ENCODE measurements at places on chromosomes 2 and 18.

DNA sequence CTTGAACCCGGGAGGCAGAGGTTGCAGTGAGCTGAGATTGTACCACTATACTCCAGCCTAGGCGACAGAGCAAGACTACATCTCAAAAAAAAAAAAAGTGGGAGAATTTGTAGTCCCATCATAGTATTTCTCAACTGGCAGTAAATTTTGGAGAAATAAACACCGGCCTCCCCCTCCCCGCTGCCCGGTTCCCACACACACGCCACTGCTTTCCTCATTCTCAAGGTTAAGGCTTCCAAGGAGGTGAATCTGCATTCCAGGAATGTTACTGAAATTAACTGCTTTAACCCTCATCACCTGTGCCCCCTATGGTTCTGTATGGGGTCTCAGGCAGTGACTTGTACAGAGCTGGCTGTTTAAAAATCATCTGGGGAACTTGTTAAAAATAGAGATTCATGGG lies 49.9 kb downstream of the MRPL35 start:
- DNase-seq: no peak

DNA sequence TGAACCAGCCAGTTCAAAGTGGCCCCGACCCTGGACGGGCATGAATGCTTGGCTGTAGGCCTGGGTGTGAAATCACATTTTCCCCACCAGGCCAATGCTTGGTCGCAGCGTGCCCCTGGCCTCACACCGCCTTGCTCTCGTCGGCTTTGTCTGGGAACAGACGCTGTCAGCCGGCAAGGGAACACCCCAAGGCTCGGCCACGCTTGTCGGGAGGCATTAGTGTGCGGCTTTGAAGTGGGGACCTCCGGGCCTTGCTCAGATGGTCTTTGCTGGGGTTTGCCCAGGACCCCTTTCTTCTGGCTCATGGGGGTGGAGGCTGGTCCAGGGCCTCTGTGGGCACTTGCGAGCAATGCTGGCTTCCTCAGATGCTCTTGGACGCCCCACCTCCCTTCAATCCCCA lies 79.1 kb downstream of the INHBB start:
- DNase-seq: no peak

GRCh38 chr18:78978349-78979055 lies 1.1 kb upstream of the SALL3 start:
- DNase-seq: no peak

GRCh38 chr2:89841476-89841840 lies 1150.0 kb downstream of the RPIA start:
- no peak for DNase-seq

DNA sequence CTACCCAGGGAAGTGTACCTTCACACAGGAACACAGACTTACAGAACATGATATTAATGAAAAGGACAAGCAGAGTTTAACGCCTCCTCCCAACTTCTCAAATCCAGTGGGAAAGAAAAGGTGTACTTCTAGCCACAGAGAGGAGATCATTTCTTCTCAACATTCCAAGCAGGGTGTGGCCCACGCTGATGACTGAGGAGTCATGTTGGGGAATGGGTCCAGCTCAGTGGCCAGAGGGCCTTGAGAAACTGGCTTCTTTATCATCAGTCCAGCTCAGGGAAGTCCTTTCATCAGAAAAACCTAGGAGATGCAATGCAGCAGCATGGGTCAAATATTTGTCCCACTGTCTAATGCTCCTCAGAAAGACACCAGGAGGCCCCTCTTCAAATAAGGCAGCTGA lies 63.0 kb downstream of the RBM43 start:
- peak; percentile 27 for DNase-seq

GRCh38 chr2:75130171-75130570 lies 69.1 kb downstream of the TACR1 start:
- no peak for DNase-seq

DNA sequence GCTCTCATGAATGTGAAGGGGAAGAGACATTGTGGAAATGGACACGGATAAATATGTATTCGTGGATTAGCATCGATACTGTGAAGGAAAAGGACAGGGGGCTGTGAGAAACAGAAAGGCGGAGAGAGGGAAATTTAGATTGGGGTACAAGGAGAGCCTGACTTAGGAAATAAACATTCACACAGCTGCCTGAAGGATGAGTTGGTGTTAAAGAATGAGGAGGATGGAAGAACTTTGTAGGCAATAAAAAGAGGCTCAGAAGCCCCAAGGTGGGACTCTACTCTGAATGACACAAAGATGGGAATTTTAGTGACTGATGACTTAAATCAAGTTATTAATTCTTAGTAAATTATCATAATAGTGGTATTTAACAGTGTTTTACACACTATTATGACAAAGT lies 10.1 kb downstream of the MYO1B start:
- no peak for DNase-seq

GRCh38 chr2:44107974-44108373 lies 60.7 kb upstream of the PPM1B start:
- DNase-seq: no peak

- DNase-seq: no peak
These were observed 19.5 kb downstream of the STRADB start for GRCh38 chr2:201470821-201471731.

DNA sequence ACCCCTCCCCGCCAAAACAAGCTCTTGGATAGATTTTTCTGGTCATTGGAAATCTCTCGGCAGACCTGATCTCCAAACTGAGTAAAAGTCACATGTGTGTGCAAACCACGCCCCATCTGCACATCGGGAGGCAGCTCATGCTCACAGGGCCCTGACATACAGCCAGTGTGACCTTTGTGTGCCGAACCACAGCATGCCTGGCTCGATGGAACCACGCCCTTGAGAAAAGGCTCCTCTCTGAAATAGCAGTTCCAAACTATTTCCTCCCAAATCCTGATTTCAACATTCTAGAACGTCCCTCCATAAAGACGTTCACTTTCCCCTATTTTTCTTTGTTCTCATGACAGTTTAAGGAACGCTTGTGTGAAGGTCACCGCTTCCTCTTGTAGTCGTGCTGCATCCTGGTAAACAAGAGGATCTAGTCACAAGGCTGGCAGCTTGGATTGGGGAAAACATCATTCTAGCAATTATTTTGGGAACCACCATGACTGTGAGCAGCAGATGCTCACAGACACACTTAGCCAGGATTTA lies 59.3 kb upstream of the MAP4K4 start:
- DNase-seq: no peak

DNA sequence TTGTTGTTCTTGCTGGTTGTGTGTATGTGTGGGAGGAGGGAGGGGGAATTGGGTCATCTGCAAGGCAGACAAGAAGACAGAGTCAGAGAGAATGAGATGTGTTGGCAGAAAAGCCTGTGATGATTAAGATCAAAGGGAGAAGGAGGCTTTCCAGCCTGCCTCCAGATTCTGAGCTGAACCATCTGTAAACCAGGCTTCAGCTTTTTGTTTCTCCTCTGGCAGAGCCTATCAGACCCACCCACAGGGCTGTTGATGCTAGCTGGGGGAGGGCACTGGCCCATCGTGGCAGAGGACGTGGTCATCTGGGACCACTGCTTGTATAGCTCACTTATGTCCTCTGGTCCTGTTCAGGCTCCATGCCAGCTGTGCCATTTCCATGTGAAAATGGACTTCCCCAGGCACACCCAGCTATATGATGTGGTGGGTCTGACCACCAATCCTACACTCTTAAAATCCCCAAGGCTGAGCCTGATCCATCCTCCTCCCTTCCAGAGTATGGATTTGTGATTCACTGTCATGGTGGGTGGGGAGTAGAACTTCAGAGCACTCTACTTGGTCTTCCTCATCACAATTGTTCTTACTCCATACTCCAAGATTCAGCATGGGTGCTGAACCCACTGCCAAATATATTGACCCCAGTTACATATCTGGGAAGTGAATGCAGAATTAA lies 27.8 kb upstream of the COL6A3 start:
- DNase-seq: peak; percentile 58
